ENCODE measurements at places on chromosomes 6 and 20.

DNA sequence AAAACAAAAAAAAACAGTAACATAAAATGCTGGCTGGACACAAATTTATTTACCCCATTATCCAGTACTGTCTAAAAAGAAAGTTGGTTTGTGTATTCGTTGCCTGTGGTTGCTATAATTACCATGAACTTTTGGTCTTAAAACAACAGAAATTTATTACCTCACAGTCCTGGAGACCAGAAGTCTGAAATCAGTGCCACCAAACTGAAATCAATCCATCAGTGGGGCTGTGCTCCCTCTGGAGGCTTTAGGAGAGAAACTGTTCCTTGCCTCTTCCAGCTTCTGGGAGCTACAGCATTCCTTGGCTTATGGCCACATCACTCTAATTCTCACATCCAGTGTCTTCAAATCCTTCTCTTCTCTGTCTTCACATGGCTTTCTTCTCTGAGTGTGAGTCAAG is 79.4 kb downstream of the SNX5 start:
- H3K4me3 ChIP-seq: no peak overlapping the region
- no peak overlapping the region for H3K27ac ChIP-seq
- no peaks in the 10 kb centered on the region for H3K27me3 ChIP-seq

DNA sequence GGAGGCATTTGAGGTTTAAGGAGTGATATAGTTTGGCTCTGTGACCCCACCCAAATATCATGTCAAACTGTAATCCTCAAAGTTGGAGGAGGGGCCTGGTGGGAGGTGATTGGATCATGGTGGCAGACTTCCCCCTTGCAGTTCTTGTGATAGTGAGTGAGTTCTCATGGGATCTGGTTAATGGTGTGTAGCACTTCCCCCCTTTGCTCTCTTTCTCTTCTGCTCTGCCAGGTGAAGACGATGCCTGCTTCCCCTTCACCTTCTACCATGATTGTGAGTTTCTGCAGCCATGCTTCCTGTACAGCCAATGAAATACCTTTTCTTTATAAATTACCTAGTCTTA is 1.7 kb upstream of the HDDC2 start:
- H3K27ac ChIP-seq: no peak overlapping the region
- no peak overlapping the region for H3K4me3 ChIP-seq
- no peaks in the 10 kb centered on the region for H3K27me3 ChIP-seq
- H3K4me1 ChIP-seq: peaks cover 10% of the 10 kb centered on the region

GRCh38 chr6:88403486-88403885 is 237.3 kb upstream of the CNR1 start:
- no peaks in the 10 kb centered on the region for H3K4me1 ChIP-seq
- H3K4me3 ChIP-seq: no peak overlapping the region
- H3K27me3 ChIP-seq: peaks cover 6% of the 10 kb centered on the region
- H3K27ac ChIP-seq: no peak overlapping the region

DNA sequence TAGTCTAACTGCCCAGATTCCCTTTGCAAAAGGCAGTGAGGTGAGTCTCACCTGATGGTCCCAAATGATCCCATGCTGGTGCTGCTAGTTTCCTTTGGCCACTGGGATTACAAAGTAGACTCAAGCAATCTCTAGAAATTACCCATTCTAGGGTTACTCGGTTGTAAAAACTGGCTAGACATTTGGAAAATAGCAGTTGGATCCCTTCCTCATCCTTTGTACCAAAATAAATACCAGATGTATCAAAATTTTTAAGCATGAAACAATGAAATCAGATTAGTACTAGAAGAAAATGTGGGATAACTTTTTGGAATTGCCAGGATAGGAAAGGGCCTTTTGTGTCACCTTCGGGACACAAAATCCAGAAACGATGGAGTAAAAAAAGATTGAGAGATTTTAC is 112.9 kb upstream of the TOP1 start:
- DNase-seq: no peak
- H3K4me3 ChIP-seq: no peak overlapping the region
- no peaks in the 10 kb centered on the region for H3K4me1 ChIP-seq
- no peak overlapping the region for H3K27ac ChIP-seq
- no peaks in the 10 kb centered on the region for H3K27me3 ChIP-seq

GRCh38 chr20:32695089-32695488 is 21.3 kb upstream of the C20orf203 start:
- no peak overlapping the region for H3K4me3 ChIP-seq
- H3K27ac ChIP-seq: no peak overlapping the region
- no peaks in the 10 kb centered on the region for H3K36me3 ChIP-seq
- no peaks in the 10 kb centered on the region for H3K27me3 ChIP-seq

DNA sequence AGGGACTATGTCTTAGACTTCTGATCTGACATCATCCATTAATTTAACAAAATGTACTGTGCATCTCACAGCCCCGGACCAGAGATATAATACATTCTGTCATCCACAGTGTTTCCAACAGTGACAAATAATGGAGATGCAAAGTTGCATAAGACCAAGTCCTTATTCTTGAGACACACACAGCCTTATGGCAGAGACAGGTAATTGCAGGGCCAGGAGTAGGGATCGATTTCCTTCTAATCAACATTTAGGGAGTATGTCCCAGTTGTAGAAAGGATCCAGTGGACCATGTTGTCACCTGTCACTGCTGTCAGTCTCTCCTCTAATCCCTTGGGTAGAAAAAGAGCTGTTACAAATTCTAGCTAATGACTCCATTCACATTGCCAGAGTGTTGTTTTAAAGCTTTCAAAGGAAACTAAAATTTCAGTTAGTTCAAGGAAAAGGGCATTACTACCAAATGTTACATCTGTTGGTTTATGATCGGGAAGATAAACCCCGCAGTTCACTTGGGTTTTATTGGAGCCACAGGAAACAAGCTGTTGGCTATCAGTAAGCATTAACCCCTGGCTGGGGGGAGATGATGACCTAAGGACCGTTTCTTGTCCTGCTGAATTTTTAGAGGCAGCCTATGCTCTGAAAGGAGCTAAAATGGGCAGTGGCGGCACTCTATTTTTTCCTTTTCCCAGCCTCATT is 111.4 kb upstream of the ATXN1 start:
- no peaks in the 10 kb centered on the region for H3K4me1 ChIP-seq
- no peaks in the 10 kb centered on the region for H3K27me3 ChIP-seq
- H3K27ac ChIP-seq: no peak overlapping the region

DNA sequence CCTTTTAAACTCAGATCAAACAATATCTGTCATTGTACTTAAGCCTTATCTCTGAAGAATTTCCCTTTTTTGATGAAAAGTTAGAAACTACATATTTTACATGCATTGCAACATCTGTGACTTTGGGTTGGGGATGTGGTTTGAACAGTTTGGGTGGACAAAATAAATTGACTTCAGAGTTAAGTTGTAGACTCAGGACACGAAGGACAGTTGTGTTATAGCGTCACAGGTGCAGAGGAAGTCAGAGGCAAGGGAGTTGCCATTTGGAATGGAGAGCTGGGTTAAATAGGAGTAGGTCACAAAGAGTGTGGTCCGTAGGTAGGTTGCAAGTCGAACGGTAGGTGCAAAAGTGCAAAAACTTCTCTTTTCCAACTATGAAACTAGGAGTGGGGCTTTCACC is 46.0 kb downstream of the ZFAND3 start:
- no peaks in the 10 kb centered on the region for H3K27me3 ChIP-seq
- H3K4me3 ChIP-seq: no peak overlapping the region
- H3K36me3 ChIP-seq: no peaks in the 10 kb centered on the region
- no peak overlapping the region for H3K27ac ChIP-seq

GRCh38 chr20:60676011-60676410 is 576.0 kb upstream of the CDH4 start:
- DNase-seq: no peak
- H3K36me3 ChIP-seq: no peaks in the 10 kb centered on the region

DNA sequence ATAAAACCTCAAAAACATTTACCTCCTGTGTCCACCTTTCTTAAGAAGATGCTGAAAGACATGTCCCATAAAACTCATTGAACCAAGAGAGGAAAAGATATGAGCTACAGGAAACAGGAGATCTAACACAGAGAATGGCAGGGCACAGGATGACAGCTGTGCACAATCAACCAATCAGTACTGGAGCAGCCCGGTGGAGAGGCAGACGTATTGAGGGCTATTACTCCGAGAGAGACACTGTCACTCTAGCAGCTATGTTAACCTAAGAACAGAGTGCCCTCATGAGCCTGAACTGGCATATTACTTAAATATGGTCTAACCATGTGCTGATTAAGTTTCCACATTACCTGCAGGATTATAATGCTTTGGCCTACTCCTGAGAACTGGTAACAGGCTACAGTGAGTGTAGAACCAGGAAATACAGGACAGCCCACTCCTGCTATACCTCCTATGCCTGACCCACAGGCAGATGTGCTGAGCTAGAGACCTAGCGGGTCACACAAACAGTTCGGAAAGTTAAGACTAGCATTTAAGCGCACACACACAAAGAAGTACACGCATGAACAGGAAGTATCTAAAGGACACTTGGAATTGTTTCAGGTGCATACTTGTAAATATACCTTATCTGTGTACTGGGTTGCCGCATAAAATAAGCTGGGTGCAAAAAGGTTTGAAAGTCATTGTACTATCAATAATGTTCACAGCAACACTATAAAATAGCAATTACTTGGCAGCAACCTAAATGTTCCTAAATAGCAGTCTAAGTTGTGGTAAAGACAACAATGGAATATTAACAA is 199.3 kb upstream of the SHLD1 start:
- no peak for DNase-seq
- H3K4me3 ChIP-seq: no peak overlapping the region

DNA sequence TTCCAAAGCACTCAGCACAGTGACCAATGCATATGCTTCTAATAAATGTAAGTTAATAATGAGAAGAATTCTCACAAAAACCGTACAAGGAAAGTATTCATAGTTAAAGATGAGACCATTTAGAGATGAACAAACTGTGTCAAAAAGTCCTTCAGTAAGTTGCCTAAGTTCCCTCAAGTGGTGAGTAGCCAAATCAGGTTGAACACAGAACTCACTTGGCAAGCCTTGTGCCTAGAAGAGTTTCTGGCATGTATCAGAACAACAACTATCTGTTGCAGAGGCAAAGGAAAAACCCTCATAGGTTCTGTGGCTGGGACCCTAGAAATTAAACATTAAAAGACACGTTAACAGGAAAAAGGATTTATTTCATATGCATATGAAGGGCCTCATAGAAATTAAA is 129.6 kb upstream of the DOK5 start:
- no peaks in the 10 kb centered on the region for H3K4me1 ChIP-seq
- H3K4me3 ChIP-seq: no peak overlapping the region
- H3K27me3 ChIP-seq: no peaks in the 10 kb centered on the region
- H3K27ac ChIP-seq: no peak overlapping the region

- H3K36me3 ChIP-seq: no peaks in the 10 kb centered on the region
- H3K4me3 ChIP-seq: no peak overlapping the region
- DNase-seq: no peak
Observed at GRCh38 chr6:20413826-20414225, 12.1 kb downstream of the E2F3 start.

DNA sequence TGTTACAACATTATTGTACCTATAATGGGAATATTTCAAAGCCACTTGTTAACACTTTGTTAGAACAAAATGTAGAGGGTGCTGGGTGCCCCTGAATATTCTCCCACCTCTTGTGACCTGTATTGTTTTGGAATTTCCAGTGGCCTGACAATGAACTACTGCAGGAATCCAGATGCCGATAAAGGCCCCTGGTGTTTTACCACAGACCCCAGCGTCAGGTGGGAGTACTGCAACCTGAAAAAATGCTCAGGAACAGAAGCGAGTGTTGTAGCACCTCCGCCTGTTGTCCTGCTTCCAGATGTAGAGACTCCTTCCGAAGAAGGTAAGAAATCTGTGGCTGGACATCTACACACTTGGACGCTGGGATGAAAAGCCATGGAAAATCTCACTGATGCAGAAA is 28.9 kb downstream of the PLG start:
- DNase-seq: no peak
- H3K4me1 ChIP-seq: no peaks in the 10 kb centered on the region
- H3K4me3 ChIP-seq: no peak overlapping the region

DNA sequence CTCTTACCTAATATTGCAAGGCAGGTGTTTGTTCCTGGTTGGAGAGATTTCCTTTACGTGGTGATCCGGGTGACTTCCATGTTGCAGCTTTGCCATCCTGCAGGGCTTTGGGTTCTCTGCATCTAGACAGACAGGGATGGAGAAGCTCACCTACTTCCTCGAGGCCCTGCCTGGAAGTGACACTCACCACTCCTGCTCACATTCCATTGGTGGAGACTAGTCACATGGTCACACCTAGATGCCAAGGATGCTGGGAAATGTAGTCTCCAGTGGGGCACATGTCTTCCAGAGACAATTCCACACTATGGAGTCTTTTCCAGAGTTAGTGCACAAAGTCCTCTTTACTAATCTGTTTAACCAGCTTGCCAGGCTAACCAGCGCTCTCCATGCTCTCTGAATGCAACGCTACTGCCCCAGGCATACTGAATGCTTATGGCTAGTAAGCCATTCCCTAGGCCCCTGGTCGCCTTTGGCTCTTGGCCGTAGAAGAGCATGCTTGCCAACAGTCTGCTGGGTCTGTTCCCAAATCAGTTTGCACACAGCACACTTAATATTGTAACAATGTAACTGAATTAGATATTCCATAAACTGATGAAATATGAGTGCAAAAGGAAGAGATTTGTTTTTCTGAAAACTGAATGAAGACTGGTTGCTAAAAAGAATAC is 6.7 kb upstream of the KCNK15 start:
- DNase-seq: no peak
- H3K4me1 ChIP-seq: peaks cover 6% of the 10 kb centered on the region
- H3K4me3 ChIP-seq: no peak overlapping the region
- H3K36me3 ChIP-seq: no peaks in the 10 kb centered on the region
- no peaks in the 10 kb centered on the region for H3K27me3 ChIP-seq

GRCh38 chr6:167576828-167577503 is 249.7 kb upstream of the AFDN start:
- H3K4me3 ChIP-seq: no peak overlapping the region
- H3K36me3 ChIP-seq: no peaks in the 10 kb centered on the region
- peaks cover 16% of the 10 kb centered on the region for H3K4me1 ChIP-seq
- H3K27me3 ChIP-seq: no peaks in the 10 kb centered on the region
- DNase-seq: no peak

DNA sequence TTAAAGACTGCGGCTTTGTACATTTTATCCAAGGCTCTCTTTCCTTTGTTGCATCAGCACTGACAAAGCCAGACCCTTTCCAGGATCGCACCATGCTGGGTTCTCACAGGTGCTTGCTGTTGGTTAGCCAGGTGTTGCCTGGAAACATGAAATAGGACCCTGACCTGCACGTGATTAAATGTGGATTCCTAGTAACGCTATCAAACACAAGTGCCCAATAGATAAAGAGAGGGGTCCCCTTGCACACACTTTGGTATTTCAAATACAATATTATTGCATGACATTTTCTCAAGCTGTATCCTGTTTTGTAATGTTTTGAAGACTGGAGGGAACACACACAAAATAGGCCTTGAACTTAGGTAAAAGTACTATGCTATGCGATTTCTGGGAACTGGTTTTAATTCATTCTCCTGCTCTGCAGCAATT is 73.3 kb downstream of the AKAP12 start:
- H3K27ac ChIP-seq: no peak overlapping the region
- H3K4me1 ChIP-seq: peaks cover 13% of the 10 kb centered on the region
